ENCODE measurements at places on chromosomes 2 and 18.
A peak's percentile ranks its signal among the peaks of the same experiment; 100 is the strongest.

GRCh38 chr2:189150033-189150432, 29.5 kb downstream of the COL5A2 start:
- DNase-seq, result no peak

DNA sequence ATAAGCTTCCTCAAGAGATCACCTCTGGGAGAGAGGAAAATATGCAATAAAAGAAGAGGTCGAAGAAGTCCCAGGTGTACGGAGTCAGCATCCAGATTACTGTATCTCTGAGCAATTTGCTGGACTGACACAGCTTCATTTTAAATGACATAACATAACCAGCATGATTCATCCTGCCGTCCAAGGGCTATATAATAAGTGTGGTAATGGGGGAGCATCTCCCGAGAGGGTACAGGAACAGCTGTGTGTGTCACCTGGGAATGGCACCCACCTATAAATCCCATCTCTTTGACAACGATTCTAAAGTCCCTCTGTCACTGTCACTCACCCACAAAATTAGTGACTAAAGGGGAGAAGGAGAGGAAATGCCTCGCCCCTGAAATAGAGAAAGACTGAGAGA, 19.3 kb upstream of the FZD7 start:
- DNase-seq, result no peak

- DNase-seq, result no peak
Observed at GRCh38 chr2:172772633-172773032, 37.0 kb downstream of the RAPGEF4 start.

DNA sequence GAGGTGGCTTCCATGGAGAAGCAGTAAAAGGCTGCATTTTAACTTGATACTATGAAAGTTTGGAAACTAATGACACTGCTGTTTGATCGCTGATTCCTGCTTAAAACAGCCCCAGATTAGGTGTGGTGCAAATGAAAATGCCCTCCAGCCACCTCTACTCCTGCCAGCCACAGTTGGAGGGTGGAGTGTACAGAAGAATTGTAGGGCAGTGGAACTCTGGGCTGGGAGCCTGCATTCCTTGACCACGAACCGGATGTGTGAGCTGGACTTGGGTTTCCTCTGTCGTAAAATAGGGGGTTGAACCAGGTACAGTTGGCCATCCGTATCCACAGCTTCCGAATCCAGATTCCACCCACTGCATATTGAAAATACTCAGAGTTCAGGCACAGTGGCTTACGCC, 84.6 kb upstream of the RFX8 start:
- DNase-seq, result no peak

DNA sequence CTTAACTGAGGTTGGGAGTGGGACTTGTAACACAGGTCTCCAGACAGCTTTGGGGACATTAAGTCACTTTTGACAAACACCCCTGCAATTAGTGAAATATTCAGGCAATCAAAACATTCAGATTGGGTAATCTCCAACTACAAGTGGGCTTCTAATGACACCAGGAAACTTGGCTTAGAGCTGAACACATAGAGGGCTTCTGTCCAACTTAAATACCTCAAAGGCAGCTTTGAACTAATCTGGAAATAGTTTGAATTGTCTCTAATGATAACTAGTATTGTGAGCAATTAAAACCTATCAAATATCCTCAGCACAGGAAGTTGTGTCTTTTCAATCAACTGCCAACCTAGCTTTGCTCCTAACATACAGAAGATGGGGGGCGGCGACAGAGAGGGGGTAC, 5.1 kb upstream of the ASPRV1 start:
- DNase-seq, result no peak

GRCh38 chr2:8378016-8378810, 303.6 kb upstream of the ID2 start:
- no peak for DNase-seq

GRCh38 chr2:169095621-169096105, 26.3 kb downstream of the DHRS9 start:
- DNase-seq, result peak; percentile 27

GRCh38 chr2:218474527-218474926, 55.6 kb downstream of the VIL1 start:
- DNase-seq, result no peak

DNA sequence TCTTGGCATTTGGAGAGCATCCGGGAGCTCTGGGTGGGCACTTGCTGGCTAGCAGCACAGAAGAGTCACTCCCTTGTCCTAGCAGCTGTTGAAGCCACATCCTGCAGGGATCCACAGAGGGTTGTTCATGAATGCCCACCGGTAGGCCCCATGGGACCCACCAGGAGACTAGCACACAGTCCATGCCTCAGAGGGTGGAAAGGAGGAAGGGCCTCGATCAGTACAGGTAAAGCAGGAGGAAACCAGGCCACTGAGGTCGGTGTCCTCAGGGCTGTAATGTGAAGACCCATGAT, 205.8 kb downstream of the SEPTIN10 start:
- no peak for DNase-seq

DNA sequence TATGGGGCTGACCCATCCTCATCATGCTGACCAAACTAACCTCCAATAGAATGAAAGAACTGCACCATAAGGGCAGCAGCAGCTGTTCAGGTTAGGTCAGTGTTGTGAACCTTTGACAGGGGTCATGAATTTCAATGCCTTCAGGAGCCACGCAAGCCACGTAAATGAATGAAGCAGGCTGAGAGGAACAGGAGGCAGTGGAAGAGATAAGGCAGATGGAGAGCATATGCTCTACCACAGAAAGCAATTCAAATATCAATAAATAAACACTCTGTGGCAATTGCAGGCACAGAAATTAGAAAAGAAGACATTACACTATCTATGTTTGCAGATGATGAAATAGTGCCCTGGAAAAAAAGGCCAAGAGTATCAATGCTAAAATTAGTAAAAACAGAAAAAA, 56.3 kb downstream of the SCG2 start:
- no peak for DNase-seq

GRCh38 chr2:3667151-3667631, 9.2 kb downstream of the ALLC start:
- DNase-seq, result no peak

DNA sequence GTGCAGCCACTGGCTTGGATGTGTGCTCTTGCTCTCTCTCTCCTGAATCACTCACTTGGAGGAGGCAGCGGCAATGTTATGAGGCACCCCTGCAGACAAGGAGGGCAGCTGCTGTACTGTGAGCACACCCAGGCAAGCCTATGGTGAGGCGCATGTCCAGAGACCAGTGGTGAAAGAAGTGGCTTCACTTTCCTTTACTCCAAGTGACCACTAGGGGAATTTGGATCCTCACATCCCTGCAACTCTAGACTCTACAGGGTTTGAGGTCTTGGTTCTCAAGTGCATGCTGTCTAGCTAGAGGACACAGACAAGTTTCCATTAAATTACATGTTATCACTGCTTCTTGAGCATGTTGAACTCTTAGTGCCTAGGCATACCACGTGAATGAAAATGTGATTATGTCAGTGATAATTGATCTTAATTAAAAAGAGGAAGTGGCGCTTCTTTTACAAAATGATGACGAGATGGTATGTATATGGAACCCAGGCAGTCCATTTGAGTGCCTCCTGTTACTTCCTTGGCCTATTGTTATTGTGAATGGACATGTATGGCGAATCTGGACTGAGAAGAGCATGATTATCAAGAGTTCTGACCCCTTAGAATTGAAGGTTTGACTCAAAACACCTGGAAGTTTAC, 181.0 kb upstream of the CDH2 start:
- DNase-seq, result no peak

DNA sequence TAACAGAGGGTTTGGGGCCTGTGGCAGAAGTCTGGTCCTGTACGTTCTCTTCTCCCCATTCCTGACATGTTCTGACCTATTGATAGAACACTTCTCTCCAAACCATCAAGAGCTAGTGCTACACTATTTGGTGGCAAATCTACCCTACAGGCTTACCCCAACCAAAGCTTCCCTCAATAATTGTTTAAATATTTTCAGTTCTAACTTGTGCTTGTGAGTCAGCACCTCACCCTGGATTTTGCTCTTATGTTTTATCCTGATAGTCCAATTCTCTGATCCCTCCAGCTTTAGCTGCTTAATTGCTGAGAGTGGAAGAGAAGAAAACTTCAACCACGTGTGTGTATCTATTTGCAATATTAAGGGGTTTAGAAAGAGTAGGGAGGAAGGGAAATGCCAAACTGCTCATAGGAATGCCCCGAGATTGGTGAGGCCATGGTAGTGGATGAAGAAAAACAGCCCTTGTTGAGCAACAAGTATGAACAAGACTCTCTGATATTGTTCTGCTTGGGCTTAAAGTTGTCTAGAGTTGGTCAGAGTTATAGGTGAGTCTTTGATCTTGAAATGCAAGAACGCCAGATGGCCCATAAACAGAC, 67.8 kb upstream of the PARD3B start:
- no peak for DNase-seq

- no peak for DNase-seq
Observed at GRCh38 chr2:73708527-73708926, 28.6 kb downstream of the TPRKB start.

- DNase-seq, result peak; percentile 62
Observed at GRCh38 chr2:106956879-106957278, 70.9 kb upstream of the ST6GAL2 start.

DNA sequence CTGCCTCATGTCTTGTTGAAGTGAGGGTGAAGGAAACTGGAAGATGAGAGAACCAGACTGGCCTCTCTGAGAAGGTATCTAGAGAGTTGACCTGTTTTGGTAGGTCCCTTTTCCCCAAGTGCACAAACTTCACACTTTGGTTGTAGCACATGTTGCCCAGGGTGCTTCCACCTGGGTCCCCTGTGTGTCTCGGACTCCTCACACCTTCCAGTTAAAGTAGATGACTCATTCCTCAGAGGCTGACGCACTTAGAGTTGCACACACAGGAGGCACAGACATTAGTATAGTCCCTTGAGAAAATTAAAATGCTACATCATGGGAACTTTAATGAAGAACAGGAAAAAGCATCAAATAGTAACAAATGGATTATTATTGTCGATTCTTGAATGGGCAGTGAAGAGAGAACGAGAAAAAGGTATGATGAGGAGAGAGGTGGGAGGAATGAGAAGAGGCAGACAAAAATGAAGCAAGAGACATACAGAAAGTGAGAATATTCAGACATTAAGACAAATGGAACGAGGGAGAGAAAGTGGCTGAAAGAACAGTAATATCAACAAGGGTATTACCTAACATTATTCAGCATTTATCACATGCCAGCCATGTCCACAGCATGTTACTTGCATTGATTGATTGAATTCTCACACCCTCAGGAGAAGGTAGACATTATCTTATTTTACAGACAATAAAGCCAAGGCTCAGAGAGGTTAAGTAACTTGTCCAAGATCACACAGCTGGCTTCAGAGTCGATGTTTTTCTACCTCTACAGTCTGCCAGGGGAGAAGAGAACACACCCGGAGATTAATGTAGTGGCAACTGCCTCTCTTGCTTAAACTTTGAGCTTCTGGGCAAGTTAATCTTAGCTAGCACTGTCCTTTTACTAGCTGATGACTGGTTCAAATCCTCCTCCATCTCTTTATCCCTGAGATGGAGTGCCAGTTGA, 68.6 kb downstream of the FHOD3 start:
- DNase-seq, result no peak

GRCh38 chr2:126187668-126188067, 468.3 kb upstream of the GYPC start:
- peak; percentile 9 for DNase-seq

DNA sequence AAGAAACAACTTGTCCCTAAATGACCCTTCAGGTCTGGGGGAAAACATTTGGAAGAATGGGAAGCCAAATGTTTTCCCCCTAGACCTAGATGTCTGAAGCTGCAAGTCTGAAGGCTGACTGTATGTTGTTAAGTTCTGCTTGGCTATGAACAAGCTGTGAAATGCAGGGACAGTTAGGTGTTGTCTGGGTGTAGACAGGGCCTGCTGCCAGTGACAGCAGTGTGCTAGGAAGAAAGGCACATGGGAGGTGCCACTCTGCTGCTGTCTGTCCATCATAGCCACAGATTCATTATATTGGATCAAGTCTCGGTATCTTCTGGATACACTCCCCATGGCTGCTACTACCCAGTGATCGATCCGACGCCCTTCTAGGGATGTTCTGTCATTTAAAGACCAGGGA, 265.9 kb upstream of the PXDN start:
- no peak for DNase-seq

- peak; percentile 74 for DNase-seq
Observed at GRCh38 chr2:19738707-19739106, 163.1 kb downstream of the TTC32 start.

DNA sequence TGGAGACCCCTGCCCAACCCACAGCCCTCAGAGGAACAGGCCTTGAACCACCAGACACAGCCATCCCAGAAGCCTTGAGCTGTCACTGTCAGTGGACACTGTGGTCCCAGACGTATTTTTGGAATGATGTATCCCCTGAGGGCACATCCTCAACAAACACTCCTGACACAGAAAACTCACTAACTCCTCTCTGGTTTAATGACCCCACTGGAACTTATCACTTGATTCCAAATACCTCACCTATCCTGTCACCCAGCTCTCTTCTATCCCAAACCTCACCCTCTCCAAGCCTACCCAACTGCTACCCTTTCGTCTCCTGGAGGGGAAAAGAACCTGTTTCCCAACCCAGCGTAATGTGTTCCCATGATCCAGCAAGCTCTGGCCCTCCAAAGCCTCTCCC, 111.6 kb downstream of the MREG start:
- no peak for DNase-seq

DNA sequence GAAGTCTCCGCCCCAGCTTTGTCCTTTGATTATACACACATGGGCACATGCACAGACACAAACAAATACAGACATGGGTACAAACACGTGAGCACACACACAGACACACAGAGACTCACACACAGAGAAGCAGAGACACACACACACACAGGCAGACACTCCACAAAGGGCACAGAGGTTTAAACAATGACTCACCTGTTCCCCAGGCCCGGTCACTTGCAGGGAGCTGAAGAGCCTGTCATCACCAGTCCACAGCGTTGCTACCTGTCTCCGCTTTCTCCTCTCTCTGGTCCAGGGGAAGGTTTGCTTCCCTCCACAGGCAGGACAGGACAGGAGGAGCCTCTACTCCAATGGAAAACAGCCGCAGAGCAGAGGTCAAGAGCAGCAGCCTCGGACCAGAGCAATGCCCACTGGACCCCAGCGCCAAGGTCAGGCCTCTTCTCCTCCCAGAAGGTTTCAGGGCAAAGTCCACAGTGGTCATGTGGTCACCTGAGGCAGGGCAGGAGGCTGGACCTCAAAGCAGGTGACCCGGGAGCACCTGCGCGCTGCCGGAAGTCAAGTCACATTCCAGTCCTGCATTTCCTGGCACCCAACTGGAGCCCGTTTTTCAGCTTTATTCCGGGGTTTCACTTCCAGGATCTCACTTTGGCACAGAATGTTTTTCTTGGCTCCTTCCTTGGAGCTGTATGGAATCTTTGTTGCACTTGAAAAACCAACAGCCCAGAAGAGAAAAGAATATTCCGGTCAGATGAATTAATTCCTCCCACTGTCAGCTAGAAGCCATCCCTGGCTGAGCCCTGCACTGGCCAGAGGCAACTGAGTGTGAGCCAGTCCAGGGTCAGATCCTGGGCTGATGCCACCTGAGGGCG, at the start of gene RAB17:
TSS of gene RAB17 (minus strand) at position 463 of the 869 bp plus-strand sequence. CDS start 4,580 bp downstream, outside the sequence.
- peak; percentile 66 for DNase-seq

DNA sequence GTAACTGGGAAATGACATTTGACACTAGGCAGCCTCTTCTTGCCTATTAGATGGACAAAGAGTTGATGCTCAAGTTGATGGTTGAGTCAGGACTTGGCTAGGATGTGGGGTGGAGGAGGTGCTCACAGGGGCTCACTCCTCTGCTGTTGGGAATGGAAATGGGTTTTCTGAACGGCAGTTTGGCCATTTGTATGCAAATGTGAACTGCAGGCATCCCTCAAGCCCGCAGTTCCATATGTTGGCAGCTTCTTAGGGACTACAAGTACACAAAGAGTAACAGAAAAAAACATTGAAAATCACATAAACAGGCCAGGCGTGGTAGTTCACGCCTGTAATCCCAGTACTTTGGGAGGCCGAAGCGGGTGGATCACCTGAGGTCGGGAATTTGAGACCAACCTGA, 80.8 kb downstream of the INPP5D start:
- DNase-seq, result no peak
